CD4-positive, alpha-beta T cell (primary cell): ENCODE measurements at places on chromosomes 5 and 9.

DNA sequence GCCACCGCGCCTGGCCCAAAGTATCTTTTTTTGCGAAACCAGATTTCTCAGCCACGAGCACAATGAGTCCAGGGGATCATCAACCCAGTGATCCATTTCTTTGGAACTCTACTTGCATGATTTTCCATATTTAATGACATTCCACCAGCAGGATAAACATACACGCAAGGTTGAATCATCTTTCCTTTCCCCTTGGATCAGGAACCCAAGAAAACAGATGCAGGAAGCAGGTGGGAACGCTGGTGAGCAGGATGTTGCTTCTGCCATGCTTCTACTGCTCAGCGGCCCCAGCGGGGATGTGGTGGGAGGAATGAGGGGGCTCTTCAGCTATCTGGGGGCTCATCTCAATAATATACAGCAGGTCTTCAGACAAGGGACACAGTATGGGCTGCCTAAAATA, 118.2 kb downstream of the SEC61B start:
- DNase-seq = no peak

- no peak for DNase-seq
Measured at GRCh38 chr9:109792951-109793546, 13.1 kb downstream of the PALM2AKAP2 start.

DNA sequence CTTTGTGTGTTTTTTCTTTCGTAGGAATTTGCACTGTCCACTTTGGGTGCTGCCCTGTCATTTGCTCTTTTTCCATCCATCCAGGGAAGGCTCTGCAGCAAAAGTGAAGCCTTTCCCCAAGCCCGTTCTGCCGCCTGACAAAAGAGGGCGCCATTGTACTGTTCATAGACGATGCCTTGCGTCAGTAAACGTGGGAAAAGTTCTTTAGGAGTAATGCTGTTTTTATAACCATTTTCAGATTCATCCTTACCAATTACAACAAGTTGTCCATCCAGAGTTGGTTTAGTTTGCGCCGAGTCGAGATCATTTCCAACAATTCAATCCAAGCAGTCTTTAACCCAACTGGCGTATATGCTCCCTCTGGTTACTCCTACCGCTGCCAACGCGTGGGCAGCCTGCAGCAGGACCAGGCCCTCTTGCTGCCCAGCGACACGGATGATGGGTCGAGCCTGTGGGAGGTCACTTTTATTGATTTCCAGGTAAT, 34.3 kb upstream of the RPS23 start:
- peak; percentile 52 for DNase-seq

DNA sequence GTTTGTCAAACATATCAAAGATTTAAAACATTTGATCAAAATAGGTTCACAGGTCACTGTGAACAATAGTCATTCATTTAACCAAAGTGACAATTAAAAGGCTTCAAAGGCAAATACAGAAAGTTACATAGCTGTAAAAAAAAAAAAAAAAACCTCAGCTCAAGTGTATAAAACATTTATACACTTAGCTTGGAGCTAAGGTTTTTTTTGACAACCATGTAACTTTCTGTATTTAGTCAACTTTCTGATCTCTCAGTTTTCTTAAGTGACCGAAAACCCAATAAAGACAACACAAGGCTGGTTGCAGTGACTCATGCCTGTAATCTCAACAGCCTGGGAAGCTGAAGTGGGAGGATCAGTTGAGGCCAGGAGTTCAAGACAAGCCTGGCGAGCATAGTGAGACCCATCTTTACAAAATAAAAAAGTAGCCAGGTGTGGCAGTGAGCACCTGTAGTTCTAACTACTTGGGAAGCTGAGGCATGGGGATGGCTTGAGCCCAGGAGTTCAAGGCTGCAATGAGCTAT, 16.4 kb upstream of the UBTD2 start:
- no peak for DNase-seq

GRCh38 chr5:149048811-149049210, 14.1 kb downstream of the SH3TC2 start:
- no peak for DNase-seq

- no peak for DNase-seq
Measured at GRCh38 chr9:123011878-123012528, 21.5 kb upstream of the GPR21 start.

DNA sequence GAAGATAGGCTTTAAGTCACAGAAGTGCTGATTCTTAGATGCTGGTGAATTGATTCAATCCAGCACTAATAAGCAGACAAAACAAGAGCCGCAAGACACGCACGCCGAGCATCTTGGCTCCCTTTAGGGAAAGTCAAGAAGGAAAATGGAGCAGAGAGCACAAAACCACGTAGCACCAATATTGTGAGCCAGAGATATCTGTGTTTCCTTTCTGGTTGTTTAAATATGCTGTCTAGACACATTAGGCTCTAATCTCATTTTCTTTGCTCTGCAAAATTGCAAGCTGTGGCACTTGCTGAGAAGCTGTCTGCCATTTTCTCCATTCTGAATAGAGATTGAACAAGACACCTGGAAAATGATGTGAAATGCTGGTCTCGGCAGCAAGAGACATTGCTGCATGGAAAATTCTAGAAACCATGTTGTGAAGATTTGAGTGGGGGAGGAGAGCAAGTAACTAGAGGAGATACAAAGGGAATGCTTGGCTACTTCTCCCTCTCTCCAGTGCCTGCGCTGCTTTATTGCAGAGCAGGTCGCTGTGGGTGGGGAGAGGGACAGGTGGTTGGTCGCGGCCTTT, 336.3 kb downstream of the MED10 start:
- DNase-seq = no peak

DNA sequence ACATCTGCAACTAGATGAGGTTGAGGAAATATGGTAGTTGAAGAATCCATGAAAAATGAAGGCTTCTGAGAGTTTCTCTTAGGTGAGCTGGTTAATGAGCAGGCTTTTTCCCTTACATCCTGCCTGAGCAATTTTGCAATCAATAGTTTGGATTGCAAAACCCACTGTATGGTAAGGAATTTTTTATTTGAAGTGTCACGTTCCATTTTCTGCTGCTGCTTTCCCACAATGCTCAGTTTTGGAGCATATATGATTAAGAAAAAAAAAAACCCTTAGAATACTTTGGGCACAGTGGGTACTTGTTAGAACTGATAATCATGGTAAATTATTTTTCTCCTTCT, 144.2 kb downstream of the PCSK1 start:
- no peak for DNase-seq

GRCh38 chr5:78573318-78573717, 75.3 kb downstream of the LHFPL2 start:
- DNase-seq = no peak

- no peak for DNase-seq
Measured at GRCh38 chr5:60494144-60494543, 205.8 kb downstream of the DEPDC1B start.
